Activated naive CD8-positive, alpha-beta T cell treated with anti-CD3 and anti-CD28 coated beads, Interleukin-2, amount 10 ng/mL, durations not matched to agents 7 days and 5 days (primary cell): ENCODE measurements at places on chromosomes 2 and 18.

DNA sequence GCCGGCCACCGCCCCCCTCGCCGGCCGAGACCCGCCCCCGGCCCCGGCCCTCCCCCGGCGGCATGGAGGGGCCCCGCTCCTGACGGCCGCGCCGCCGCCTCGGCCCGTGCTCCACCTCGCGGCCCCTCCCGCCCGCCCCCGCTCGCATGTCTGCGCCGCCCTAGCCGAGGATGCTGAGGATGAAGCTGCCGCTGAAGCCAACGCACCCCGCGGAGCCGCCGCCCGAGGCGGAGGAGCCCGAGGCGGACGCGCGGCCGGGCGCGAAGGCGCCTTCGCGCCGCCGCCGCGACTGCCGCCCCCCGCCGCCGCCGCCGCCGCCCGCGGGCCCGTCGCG is 397 bp downstream of the ZCCHC2 start:
- DNase-seq: no peak
- no peak overlapping the region for H3K4me3 ChIP-seq
- H3K36me3 ChIP-seq: peaks cover 34% of the 10 kb centered on the region
- H3K27ac ChIP-seq: no peak overlapping the region
- peaks cover 32% of the 10 kb centered on the region for H3K4me1 ChIP-seq

- no peak for DNase-seq
- no peaks in the 10 kb centered on the region for H3K36me3 ChIP-seq
- peak overlapping the region; percentile 67 for H3K27ac ChIP-seq
- H3K4me1 ChIP-seq: peaks cover 9% of the 10 kb centered on the region
- H3K4me3 ChIP-seq: no peak overlapping the region
Observed at GRCh38 chr2:109046925-109047508, 58.0 kb upstream of the EDAR start.

- DNase-seq: no peak
- H3K27ac ChIP-seq: peak within 1 kb of the TSS; percentile 40
- peaks cover 20% of the 10 kb centered on the region for H3K4me1 ChIP-seq
- no peaks in the 10 kb centered on the region for H3K36me3 ChIP-seq
Observed at GRCh38 chr2:231395188-231396057, at the start of gene B3GNT7. TSS of gene B3GNT7 (plus strand) at chr2:231395710. CDS start at chr2:231395804, 94 bp downstream.

DNA sequence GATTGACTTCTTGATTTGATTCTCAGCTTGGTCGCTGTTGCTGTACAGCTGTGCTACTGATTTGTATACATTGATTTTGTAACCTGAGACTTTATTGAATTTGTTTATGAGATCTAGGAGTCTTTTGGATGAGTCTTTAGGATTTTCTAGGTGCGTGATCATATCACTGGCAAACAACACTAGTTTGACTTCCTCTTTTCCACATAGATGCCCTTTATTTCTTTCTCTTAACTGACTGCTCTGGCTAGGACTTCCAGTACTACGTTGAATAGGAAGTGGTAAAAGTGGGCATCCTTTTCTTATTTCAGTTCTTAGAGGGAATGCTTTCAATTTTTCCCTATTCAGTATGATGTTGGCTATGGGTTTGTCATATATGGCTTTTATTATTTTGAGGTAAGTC is 101.3 kb downstream of the OSBPL1A start:
- peaks cover 10% of the 10 kb centered on the region for H3K27me3 ChIP-seq
- DNase-seq: no peak
- H3K4me3 ChIP-seq: no peak overlapping the region
- no peaks in the 10 kb centered on the region for H3K36me3 ChIP-seq

DNA sequence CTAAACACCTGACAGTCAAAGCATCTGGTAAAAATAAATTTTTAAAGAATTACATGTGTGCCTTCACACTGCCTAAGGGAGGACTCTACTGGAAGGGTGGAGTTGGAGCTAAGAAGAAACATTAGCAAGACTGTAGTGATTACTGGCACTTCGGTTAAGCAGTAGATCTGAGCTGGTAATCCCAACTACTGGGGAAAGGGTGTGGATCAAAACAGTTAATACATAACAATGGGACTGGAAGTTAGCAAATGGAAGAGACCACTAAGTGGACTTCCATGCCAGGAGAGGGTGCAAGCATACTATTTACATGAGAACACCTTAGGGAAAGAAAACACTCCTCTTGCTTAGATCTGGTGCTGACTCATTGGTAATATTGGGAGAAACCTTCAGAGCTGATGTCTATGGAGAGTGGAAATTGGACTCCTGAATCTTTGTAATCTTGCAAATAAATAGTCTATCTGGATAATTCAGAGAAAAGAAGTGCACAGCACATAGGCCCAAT is 519.6 kb upstream of the LINC00305 start:
- no peaks in the 10 kb centered on the region for H3K36me3 ChIP-seq
- H3K27ac ChIP-seq: no peak overlapping the region
- H3K4me1 ChIP-seq: no peaks in the 10 kb centered on the region
- no peaks in the 10 kb centered on the region for H3K27me3 ChIP-seq

- no peaks in the 10 kb centered on the region for H3K27me3 ChIP-seq
- H3K27ac ChIP-seq: no peak overlapping the region
- H3K36me3 ChIP-seq: peaks cover 4% of the 10 kb centered on the region
- H3K4me1 ChIP-seq: peaks cover 22% of the 10 kb centered on the region
Observed at GRCh38 chr2:157786663-157787363, 89.3 kb downstream of the ACVR1 start.
